ENCODE measurements at places on chromosomes 5 and 9.

- no peak for DNase-seq
Measured at GRCh38 chr9:111008158-111009075, 29.9 kb downstream of the LPAR1 start.

DNA sequence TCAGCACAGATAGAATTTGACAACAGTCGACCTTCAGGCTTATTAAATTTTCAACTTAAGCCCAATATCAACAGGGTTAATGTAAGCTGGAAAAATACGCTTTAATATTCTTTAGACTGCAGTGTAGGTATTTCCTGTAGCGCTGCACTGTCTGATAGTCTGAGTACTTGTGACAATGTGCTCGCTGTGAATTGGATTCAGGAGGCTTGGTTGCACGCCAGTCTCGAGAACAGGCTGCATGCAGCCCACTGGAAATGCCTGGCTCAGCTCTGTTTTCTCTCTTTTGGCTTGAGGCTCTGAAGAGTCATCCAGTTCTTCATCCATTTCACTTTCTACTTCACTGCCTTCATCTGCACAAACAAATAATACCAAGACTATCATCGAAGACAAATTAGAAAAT is 300.9 kb downstream of the RFX3 start:
- no peak for DNase-seq

- peak; percentile 40 for DNase-seq
Measured at GRCh38 chr9:115208501-115208900, 90.5 kb upstream of the TNC start.

- DNase-seq, result no peak
Measured at GRCh38 chr9:109304347-109304746, 16.5 kb downstream of the EPB41L4B start.

DNA sequence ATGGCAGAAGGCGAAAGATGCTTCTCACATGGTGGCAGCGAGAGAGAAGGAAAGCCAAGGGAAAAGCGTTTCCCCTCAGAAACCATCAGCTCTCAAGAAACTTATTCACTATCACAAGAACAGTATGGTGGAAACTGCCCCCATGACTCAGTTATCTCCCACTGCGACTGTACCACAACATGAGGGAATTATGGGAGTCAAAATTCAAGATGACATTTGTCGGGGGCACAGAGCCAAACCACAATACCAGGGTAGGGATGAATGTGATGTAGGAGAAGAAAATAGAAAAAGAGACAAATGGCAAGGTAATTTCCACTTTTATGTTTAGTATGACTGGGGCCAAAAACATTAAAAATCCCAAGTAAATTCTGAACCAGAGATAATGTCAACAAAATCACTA is 216.8 kb downstream of the TRIM36 start:
- no peak for DNase-seq

DNA sequence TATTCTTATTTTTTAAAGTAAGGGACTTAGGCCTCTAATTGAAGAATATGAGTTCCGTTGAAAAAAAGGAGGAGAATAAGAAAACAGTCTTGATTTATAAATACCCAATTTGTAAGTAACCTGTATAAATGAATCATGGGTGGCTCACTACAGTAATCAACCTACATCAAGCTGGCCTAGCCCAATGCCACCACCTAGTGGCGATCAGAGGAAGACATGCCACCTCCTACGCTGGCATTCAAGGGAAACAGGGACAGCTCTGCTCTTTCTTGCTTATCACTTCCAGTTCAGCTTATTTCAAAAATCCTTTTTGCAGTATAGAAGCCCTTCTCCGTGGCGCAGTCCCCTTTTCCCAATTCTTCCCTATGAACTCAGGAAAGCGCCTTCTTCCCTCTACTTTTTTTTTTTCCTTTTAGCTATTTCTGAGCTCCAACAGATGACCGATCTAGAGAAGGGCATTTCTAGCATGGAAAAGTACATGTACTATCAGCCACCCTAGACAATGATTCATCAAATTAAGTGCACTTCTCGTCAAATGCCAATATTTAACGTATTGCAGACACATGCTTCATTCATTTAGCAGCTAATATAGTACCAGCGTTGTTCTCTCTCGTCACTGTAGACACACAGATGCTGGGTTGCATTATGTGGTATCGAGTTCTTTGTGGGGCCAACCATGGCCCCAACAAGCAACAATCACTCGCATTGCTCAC is 28.3 kb downstream of the PTPN3 start:
- DNase-seq, result peak; percentile 48

DNA sequence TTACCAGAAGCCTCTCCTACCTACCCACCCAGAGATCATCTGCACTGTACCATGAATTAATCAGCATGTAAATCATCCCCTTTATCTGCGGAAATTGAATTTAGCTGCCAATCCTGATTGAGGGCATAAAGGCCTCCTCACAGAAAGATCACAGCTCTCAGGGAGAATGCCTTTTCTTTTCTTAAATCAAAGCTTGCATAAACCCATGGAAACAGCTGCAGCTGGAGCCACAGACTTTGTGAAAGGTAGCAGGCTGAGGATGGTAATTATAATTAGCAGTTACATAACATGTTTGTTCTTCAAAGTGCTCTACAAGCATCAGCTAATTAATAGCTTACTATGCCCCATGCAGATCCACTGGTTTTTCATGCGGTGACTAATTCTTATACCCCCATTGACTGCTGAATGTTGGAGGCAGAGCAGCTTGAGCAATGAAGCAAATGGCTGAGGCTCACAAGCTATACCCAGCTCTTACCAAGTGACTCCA is 54.6 kb downstream of the SUSD1 start:
- no peak for DNase-seq

DNA sequence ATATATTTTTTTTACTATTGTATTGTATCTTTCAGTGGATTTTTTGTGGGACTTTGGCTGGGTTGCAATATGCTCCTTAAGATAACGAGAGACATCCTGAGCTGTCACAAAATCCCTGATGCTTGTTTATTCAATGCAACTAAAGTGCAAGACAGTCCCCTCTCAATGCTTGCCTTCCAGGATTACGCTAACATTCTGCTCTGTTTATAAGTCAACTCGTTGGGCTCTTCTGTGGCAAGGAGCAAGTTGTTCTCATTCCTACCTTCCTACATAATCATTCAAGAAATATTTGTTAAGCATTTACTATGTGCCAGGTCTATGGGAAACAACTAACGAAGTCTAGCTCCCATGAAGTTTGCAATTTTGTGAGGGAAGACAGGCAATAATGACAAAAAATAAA is 40.4 kb downstream of the JAKMIP2 start:
- DNase-seq, result no peak
